Aorta (tissue), 5 donors: ENCODE measurements at places on chromosomes 2 and 18.

DNA sequence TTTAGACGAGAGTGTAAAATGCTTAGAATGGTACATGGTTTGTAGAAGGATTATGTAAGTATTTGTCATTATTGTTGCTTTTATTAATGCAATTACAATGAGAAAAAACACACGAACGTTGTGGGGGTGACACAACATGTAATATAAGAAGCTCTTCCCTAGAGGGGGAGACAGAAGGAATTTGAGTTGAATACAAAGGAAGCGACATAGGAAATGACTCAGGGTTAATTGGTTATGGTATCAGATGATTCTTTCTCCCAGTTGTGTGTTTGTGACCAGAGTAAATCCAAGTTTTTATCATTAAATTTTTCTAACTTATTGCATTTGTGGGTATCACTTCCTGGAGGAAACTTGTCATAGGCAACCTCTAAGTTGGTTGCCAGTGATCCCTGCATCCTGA is 625.6 kb upstream of the CDH2 start:
- H3K27ac ChIP-seq, result no peak overlapping the region
- H3K36me3 ChIP-seq, result no peaks in the 10 kb centered on the region
- H3K27me3 ChIP-seq, result no peaks in the 10 kb centered on the region
- DNase-seq, result no peak

- no peak for DNase-seq
- H3K4me1 ChIP-seq, result no peaks in the 10 kb centered on the region
- H3K27ac ChIP-seq, result no peak overlapping the region
- no peaks in the 10 kb centered on the region for H3K36me3 ChIP-seq
- no peak overlapping the region for H3K4me3 ChIP-seq
- H3K27me3 ChIP-seq, result no peaks in the 10 kb centered on the region
These were observed 2149.8 kb upstream of the PIK3C3 start for GRCh38 chr18:39805218-39805617.

GRCh38 chr18:6859676-6860422 is 130.3 kb downstream of the ARHGAP28 start:
- no peak for DNase-seq
- no peaks in the 10 kb centered on the region for H3K36me3 ChIP-seq
- no peak overlapping the region for H3K4me3 ChIP-seq
- H3K27ac ChIP-seq, result no peak overlapping the region

GRCh38 chr2:40401896-40402295 is 50.0 kb downstream of the SLC8A1 start:
- no peak overlapping the region for H3K4me3 ChIP-seq
- no peaks in the 10 kb centered on the region for H3K27me3 ChIP-seq
- DNase-seq, result no peak
- H3K36me3 ChIP-seq, result no peaks in the 10 kb centered on the region

DNA sequence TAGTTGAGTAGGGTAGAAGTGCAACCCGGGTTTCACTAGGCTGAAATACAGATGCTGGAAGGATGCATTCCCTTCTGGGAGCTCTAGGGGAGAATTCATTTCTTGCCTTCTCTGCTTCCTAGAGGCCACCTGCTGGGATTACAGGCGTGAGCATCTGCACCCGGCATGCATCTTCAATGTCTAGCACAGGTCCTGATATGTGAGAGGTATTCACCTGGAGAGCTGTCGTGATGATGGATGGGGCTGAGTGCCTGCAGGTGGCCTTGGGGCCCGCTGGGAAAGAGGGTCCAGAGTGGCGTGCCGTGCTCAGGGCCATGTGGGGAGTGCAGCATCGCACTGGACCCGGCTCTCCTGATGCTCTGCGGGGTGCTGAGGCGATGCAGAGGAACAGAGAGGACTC is 6.6 kb upstream of the NTSR2 start:
- no peak overlapping the region for H3K27ac ChIP-seq
- DNase-seq, result no peak
- H3K4me3 ChIP-seq, result no peak overlapping the region
- no peaks in the 10 kb centered on the region for H3K36me3 ChIP-seq
- H3K27me3 ChIP-seq, result no peaks in the 10 kb centered on the region
- H3K4me1 ChIP-seq, result no peaks in the 10 kb centered on the region

- H3K36me3 ChIP-seq, result peaks cover 4% of the 10 kb centered on the region
- no peak overlapping the region for H3K4me3 ChIP-seq
- no peak overlapping the region for H3K27ac ChIP-seq
- no peaks in the 10 kb centered on the region for H3K4me1 ChIP-seq
- no peaks in the 10 kb centered on the region for H3K27me3 ChIP-seq
These were observed 109.0 kb downstream of the ICA1L start for GRCh38 chr2:202762556-202762955.

- no peaks in the 10 kb centered on the region for H3K27me3 ChIP-seq
- no peaks in the 10 kb centered on the region for H3K36me3 ChIP-seq
- no peak overlapping the region for H3K4me3 ChIP-seq
- H3K27ac ChIP-seq, result no peak overlapping the region
- DNase-seq, result no peak
These were observed 31.8 kb downstream of the TDRD15 start for GRCh38 chr2:21155365-21156136.

GRCh38 chr18:31555971-31556747 is 35.5 kb upstream of the TTR start:
- DNase-seq, result no peak
- H3K4me1 ChIP-seq, result no peaks in the 10 kb centered on the region
- no peak overlapping the region for H3K27ac ChIP-seq

DNA sequence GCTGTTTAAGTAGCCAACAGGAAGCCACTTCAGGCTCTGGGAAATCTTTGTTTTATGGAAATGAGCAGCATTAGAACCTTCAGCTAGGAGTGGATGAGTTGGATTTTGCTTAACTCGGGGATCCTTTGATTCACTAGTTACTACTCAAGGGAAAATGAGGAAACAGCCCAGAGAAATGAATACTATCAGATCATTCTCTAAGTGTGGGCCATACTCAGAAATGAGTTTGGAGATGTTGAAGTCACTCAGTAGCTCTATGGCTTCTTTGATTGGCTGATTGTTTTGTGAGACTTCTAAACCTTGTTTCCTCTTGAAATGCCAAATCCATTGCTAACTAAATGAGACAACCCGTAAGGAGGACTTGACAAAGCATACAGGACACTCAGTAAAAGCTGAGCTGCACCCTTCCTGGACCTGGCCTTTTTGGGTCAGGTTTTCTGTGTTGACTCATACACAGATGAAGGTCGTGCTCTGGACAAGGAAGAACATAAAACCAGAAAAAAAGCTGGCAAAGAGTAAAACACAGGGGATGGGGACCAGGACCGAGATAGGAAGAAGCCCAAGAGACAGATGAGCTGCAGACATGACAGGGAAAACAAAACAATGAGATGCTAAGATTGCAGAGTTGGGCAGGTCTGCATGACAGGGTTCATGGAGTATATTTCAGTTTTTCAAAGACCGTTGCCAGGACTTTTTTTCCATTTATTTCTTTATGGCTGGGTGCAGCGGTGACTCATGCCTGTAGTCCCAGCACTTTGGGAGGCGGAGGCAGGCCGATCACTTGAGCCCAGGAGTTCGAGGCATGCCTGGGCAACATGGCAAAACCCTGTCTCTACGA is 41.6 kb downstream of the INO80C start:
- H3K27me3 ChIP-seq, result no peaks in the 10 kb centered on the region
- no peak overlapping the region for H3K27ac ChIP-seq
- H3K4me3 ChIP-seq, result no peak overlapping the region
- no peaks in the 10 kb centered on the region for H3K4me1 ChIP-seq
- no peak for DNase-seq

DNA sequence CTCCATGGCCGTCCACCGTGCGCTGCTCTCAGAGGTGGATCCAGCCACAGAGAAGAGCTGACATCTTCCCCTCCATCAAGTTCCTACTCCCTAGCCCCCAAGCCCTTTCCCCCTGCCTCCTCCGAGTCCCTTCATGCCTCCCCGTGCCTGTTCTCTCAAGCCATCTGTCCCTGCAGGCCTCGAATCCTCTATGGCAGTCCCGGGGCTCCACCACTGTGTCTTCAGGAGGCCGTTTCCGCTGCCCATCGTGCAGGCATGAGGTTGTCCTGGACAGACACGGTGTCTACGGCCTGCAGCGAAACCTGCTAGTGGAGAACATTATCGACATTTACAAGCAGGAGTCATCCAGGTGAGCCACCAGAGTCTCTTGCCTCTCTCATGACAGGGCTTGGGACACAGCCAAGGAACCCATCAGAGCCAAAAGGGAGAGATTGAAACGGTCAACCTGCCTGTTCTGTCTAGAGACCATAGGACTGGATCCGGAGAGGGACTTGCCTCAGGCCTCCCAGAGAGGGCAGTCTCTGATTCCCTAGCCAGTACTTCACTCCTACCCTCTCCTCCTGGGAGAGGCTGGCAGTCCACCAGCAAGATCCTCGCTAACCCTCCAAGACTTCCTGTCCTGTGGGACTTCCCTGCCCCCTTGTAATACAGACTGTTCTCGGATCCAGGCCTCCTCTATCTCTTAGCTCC is 9.7 kb downstream of the UCN start:
- no peaks in the 10 kb centered on the region for H3K36me3 ChIP-seq
- DNase-seq, result no peak
- no peaks in the 10 kb centered on the region for H3K4me1 ChIP-seq
- no peaks in the 10 kb centered on the region for H3K27me3 ChIP-seq
- H3K27ac ChIP-seq, result no peak overlapping the region

DNA sequence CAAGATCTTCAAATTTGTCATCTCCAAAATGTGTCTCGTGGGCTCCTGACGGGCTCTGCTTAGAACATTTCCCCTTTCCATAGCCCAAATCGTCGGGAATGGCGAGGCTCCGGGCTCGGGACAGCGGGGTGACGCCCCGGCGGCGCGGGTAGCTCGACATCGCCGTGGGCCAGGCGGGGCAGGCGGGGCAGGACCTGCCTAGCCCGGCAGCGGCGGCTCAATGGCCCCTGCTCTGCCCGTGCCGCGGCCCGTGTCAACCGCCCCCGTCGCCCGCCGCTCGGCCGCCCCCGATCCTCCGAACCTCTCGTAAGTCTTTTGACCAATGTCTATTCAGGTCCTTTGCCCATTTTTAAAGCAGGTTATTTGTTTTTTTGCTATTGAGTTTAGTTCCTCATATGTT is 111.2 kb downstream of the PMAIP1 start:
- no peaks in the 10 kb centered on the region for H3K36me3 ChIP-seq
- H3K27ac ChIP-seq, result no peak overlapping the region
- no peak overlapping the region for H3K4me3 ChIP-seq
- H3K4me1 ChIP-seq, result no peaks in the 10 kb centered on the region
- DNase-seq, result no peak
- no peaks in the 10 kb centered on the region for H3K27me3 ChIP-seq

DNA sequence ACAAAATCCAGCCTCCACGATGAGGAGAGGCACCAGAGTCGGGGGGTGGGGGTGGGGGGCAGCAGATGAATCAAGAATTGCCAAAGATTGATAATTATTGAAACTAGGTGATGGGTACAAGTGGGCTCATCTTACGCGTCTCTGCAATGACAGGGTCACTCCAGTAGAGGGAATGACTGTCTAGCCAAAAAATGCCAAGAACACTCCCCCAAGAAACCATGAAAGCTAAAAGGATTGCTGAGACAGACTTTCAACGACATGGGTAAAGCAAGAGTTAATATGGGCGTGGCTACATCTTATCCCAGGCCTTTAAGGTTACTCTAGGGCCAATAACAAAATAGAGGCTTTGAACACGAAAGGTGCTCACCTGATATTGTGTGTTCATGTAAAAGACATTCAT is 86.5 kb downstream of the STK39 start:
- peaks cover 6% of the 10 kb centered on the region for H3K4me1 ChIP-seq
- peaks cover 3% of the 10 kb centered on the region for H3K36me3 ChIP-seq
- no peak for DNase-seq

DNA sequence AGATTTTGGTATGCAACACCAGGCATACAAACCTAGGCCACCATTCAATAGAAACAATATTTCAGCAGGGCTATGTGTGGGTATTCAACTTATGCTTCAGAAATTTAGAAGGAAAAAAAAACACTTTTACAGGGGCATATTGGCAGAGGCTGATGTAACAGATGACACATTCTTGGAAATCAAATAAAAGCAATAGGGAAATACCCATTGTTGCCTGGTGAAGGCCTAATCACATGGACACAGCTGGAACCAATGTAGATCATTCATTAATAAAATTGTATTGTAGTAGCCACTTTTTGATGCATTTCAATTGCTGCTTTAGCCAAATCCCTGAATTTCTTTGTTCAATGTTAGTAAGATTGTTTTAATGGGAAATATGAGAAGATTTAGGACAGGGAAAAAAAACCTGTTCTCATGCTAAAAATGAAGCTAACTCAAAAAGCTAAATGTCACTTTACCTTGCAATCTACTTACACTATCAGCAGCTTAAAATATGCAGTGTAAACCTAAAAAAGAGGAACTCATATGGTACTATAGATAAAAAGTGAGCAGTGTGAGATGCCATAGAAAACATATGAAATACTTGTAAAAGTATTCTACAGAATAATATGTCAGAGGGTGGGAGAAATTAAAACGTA is 289.4 kb downstream of the ZEB2 start:
- H3K27me3 ChIP-seq, result no peaks in the 10 kb centered on the region
- H3K27ac ChIP-seq, result no peak overlapping the region
- H3K4me1 ChIP-seq, result peaks cover 2% of the 10 kb centered on the region
- DNase-seq, result no peak
- H3K36me3 ChIP-seq, result no peaks in the 10 kb centered on the region

DNA sequence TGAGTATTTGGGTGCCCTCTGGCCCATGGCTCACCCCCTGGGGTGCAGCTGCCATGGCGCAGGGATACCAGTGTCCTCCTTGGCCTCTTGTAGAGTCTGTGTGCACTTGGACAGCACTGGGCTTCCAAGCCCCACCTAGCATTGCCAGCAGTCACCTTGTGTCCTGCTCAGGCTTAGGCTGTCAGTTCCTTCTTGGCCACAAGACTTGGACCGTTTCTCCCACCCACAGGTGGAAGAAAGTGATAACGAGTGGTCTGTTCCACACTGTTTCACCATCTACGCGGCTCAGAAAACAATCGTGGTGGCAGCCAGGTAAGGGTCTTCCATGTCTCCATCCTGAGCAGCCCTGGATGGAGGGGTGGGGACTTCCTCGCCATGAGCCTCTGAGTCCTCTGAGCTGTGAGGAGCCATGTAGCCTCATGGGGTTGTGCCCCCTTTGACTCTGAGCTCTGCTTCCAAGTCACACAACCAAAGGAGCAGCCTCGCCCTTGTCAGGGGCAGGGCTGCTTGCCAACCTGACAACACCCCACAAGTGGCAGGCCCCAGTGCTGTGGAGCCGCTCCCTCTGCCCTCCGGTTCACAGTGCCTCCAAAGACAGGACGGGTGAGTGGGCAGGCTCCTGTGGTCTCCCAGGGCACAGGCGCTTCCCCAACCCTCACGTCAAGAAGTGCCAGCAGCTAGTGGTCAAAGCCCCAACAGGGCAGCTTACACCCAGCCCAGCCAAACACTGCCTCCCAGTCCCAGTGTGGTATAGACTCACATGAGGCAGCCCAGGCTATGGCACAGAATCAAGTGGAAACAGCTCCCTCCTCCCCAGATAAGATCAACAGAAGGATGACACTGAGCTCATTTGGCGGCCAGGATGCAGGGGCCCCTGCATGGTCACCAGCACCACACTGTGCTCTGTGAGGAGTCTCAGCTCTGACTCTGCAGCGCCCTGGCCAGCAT is 18.4 kb downstream of the STK25 start:
- no peaks in the 10 kb centered on the region for H3K36me3 ChIP-seq
- no peaks in the 10 kb centered on the region for H3K4me1 ChIP-seq
- no peak overlapping the region for H3K4me3 ChIP-seq
- no peak overlapping the region for H3K27ac ChIP-seq
- no peaks in the 10 kb centered on the region for H3K27me3 ChIP-seq
- no peak for DNase-seq

- no peaks in the 10 kb centered on the region for H3K4me1 ChIP-seq
- H3K27me3 ChIP-seq, result no peaks in the 10 kb centered on the region
- no peak overlapping the region for H3K4me3 ChIP-seq
- H3K36me3 ChIP-seq, result no peaks in the 10 kb centered on the region
These were observed 14.1 kb upstream of the HOXD1 start for GRCh38 chr2:176174382-176174823.

GRCh38 chr2:237170020-237170419 is 84.3 kb downstream of the COPS8 start:
- no peaks in the 10 kb centered on the region for H3K36me3 ChIP-seq
- H3K27me3 ChIP-seq, result no peaks in the 10 kb centered on the region
- no peak for DNase-seq
- no peak overlapping the region for H3K27ac ChIP-seq
